ENCODE measurements at places on chromosomes 5 and 9.
A peak's percentile ranks its signal among the peaks of the same experiment; 100 is the strongest.

GRCh38 chr5:176736301-176736930 lies 73.9 kb upstream of the UNC5A start:
- DNase-seq, result peak; percentile 35

DNA sequence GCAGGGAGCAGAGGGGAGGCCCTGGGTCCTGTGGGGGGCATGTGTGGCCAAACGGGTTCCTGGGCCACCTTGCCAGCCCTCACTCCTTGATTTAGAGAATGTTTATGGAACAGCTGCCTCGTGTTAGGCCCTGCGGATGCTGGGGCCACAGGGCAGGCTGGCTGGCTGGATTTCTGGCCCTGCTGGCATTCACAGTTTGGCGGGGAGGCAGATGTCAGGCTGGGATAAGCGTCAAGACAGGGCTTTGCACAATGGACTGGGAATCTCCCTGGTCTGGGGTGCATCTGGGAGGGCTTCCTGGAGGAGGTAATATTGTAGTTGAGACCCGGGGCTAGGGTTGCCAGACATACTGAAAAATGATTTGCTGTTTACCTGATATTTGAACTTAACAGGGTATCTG lies 13.8 kb downstream of the NCS1 start:
- no peak for DNase-seq

GRCh38 chr5:100800562-100800961 lies 102.5 kb downstream of the ST8SIA4 start:
- DNase-seq, result no peak

- no peak for DNase-seq
These were observed 20.1 kb upstream of the NSMF start for GRCh38 chr9:137478962-137479861.

GRCh38 chr9:134134949-134135342 lies 936 bp upstream of the WDR5 start:
- no peak for DNase-seq

DNA sequence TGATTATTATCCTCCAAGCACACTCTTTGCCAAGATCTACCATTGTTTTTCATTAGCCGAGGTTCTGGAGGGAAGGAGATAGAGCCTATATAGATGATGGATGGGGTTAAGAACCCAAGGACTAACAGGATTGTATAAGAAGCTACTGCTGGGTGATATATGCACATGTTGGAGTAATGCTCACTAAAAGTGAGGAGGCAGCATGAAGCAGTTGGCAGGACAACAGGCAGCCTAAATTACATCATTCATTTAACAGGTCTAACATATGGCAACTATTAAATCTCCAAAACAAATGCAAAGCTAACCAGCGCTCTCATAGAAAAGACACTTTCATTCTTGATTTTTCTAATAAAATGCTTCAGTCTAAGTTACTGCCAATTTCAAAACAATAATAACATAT lies 293.2 kb downstream of the EPB41L4A start:
- peak; percentile 79 for DNase-seq

- no peak for DNase-seq
These were observed 35.0 kb upstream of the ARRDC3 start for GRCh38 chr5:91418158-91418557.

DNA sequence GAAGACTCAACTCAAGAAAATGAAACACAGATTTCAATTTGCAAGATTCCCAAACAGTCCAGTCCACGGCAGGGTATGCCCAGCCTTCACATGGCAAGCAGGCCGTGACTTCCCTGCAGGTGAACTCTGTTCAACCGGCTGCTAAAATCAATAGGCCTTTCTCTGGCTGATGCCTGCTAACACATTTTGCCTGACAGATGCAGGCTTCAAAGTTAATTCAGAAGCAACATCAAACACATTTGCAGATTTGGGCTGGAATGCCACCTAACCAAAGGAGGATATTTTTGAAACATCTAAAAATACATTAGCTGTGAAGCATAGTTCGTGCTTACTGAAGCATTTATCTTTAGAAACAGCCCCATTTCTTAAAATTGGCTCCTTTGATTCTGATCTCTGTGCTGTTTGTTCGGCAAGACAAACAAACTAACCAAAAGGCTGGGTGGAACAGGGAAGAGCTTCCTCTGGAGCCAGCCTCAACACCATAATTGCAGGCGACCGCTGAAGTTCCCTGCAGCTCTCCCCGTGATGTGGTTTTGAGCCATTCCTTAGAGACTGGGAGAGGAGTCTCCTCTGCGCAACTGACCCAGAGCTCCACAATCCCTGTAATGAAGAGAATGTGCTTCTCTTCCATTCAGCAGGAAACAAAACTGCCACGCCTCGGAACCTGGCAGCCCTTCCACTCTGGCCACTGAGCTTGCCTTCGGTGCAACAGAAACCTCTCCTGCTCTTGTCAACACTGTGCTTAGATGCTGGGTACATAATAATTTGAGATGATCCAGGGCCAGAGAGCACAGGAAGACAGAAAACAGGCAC lies 126.5 kb downstream of the MYO10 start:
- no peak for DNase-seq

DNA sequence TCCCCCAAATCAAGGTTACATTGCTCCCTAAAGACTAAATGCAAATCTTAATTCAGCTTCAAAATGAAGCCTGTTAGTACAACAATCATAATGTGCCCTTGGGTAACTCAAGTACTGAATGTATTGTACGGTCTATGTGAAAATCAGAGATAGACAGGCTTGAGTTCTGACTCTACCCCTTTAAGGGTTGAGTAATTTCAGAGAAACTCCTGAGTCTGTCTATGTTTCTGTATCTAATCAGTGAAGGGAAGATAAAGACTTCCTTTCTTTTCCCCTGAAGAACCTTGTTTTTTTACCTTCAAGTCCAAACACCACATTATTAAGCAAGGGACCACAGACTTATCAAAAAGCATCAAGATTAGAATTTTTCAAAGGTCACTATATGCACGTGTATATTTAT lies 108.2 kb downstream of the MPDZ start:
- DNase-seq, result no peak

- DNase-seq, result no peak
These were observed 1369.8 kb upstream of the CDH9 start for GRCh38 chr5:28408186-28408585.

DNA sequence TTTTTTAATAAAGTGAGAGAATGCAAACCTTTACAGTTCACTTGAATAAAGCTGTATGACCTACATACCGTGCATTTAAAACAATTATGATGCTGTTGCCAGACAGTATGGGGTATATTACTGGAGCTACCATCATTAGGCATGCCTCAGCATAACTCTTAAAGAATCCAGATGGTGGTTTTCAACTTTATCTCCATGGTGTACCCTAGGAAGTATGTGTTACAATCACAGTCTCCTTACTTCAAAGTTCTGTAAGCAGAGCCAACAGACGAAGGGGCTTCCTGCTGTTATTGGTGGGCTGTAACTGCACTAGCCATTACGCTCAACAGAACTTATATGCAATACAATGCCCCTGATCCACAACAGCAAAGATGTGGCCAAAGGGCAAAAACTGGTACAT lies 803.3 kb downstream of the DTWD2 start:
- no peak for DNase-seq

DNA sequence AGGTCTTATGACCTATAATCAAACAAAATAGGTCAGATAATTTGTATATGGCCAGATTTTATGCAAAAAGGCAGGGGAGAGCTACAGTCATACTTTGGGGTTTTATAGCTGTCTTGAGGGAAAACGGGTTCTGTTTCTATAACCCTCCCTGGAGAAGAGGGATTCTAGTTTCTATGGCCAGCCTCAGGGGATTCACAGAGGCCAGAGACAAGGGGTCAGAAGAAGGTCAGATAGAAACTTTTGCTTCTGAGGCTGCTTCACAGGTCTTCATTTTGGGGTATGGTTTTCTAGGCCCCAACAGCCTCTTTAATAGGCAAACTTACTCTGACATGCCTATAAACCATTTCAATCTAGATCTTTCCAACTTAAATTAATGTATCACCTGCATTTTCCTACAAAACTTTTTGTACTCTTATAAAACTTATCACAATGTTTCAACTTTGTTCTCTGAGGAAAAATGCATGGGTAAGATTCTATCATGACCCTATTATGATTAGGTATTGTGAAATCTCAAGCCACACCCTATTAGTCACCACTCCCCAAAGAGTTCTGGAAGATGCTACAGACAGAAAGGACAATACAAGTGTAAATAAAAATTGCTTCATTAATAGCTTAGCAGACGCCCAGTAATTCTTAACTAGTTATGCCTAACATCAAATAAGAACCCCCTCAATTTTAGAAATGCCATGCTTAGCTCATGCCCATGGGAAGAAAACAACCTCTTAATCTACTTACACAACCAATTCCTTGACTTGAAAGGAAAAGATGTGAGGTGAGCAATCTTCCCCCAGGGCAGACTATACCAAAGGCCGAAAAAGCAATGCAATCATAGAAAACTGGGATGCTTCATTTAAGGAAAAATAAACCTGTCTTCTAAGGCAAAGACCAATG lies 396.6 kb downstream of the TLR4 start:
- no peak for DNase-seq

DNA sequence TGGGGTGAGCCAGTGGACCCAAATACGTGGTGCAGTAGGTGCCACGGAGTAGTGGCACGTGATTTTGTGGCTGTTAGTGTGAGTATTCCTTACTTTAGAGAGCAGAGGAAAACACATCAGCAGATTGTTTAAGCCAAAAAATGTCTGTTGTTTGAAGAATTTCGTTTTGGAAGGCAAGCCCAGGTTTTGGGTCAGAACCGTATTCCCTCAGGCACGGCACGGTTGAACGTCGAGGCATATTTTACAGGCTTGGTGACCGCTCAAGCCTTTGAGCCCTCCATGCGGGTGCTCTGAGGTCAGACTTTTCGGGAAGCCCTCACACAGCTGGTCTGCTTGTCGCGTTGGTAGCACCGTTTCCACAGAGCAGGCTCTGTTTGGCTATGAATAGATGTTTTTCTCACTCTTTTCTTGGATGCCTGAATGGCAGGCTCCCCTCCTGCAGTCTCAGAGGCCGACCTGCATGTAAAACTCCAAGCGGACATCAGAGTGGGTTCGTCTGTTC lies 27.2 kb downstream of the NEK6 start:
- DNase-seq, result no peak

GRCh38 chr9:126802318-126803059 lies 2.4 kb upstream of the ZBTB43 start:
- no peak for DNase-seq

DNA sequence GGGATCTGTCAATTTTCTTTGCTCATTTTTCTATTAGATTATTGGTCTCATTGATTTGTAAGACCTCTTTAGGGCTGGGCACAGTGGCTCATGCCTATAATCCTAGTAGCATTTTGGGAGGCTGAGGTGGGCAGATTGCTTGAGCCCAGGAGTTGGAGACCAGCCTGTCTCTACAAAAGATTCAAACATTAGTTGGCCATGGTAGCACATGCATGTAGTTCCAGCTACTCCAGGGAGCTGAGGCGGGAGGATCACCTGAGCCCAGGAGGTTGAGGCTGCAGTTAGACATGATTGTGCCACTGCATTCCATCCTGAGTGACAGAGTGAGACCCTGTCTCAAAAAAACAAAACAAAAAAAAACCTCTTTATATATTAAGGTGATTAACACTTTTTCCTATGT lies 6.4 kb upstream of the SHROOM1 start:
- no peak for DNase-seq

- peak; percentile 1 for DNase-seq
These were observed 178.8 kb downstream of the GAPVD1 start for GRCh38 chr9:125440411-125440810.

DNA sequence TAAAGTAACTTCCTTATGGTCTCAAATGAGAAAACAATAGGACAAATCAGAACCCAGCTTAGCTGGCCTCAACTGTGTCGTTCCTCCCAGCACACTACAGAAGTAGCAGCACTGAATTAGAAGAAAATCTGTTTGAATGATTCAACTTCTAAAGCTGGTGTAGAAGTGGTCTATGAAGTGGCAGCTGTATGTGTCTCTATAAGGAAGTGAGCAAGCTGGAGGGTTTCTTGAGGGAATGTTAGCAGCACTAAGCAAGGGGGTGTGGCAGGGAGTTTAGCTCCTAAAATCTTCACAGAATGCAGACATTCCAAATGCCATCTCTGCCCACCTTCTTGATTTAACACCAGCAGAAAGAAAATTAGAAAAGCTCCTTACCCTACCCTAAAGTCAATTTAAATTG lies 4.1 kb downstream of the KLF9 start:
- DNase-seq, result no peak

DNA sequence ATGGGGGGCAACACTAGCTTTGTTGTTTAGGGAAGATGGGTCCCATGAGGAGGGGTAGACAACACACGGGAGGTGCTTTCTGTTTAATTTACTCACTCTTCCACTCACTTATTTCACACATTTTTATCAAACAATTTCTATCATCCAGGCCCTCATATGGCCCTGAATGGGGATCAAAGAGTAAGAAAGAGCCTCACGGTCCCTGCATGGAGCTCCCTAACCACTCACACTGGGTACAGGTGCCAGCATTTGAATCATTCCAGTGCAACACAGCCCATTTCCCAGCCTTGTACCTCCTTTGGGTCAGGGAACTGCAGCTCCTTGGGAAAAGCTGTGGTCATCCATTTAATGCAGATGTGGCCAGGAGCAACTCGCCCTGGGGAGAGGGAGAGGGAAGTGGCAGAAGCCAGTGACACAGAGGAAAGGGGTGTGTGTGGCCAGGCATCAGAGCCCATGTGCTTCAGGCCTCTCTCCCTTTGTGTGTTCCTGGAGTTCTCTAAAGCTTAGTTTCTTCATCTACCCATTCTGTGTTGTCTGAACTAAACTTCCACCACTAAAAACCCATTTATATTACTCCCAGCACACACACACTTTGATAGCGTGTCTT lies 185.4 kb downstream of the PJA2 start:
- DNase-seq, result no peak

DNA sequence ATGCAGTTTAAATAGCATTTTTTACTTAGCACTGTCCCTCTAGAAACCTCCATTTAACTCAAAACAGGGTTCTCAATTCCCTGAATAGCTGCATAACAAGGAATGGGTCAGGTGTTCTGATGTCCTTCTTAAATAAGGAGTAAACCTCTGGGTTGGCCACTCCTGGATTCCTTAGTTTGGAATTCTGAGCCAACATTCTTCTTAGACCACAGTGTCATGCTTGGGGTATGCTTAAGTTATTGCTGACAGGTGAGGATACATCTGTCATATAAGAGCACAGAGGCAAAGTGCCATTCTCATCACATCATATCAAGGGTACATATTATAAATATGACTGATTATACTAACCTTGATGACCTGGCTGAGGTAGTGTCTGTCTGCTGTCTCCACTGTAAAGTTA lies 179.9 kb upstream of the SEMA6A start:
- no peak for DNase-seq

GRCh38 chr9:133406480-133407307 lies 11.1 kb downstream of the REXO4 start:
- DNase-seq, result no peak

DNA sequence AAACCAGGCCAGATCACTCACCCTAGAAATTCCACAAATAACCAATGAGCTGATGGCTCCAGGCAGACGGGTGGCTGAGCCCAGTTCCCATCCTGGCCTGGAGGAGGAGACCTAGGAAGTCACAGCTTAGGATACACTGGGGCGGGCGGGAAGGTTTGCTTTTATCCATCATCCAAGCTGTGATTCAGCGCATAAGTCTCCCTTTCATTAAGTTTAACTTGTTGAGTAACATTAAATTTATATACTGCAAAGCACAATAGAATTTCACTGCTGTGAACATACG lies 55.7 kb downstream of the THBS4 start:
- DNase-seq, result no peak
